ENCODE measurements at places on chromosomes 7 and 10.

GRCh38 chr10:118439824-118440223 lies 97.7 kb upstream of the FAM204A start:
- no peaks in the 10 kb centered on the region for H3K4me1 ChIP-seq
- no peak overlapping the region for H3K27ac ChIP-seq
- H3K36me3 ChIP-seq = no peaks in the 10 kb centered on the region

DNA sequence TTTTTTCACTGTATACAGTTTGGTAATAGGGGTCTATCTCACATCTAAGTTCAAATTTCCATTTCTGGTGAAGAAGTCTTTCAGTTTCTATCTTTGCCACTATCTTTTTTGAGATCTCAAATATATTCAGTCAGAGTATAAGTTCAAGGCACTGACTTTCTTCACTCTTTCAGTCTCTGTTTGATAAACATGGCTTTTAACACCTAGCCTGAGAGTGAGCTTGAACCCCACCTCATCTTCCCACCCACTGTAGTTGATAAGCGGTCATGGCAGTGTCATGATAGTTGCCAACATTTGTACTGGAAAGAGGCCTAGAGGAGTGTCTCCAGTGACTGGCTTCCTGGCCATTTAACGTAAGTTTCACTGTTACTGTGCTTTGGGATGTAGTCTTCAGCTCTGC lies 41.2 kb upstream of the AGR3 start:
- H3K27me3 ChIP-seq = no peaks in the 10 kb centered on the region
- DNase-seq = no peak
- H3K27ac ChIP-seq = no peak overlapping the region
- no peaks in the 10 kb centered on the region for H3K36me3 ChIP-seq
- H3K4me1 ChIP-seq = peaks cover 3% of the 10 kb centered on the region

- H3K4me1 ChIP-seq = no peaks in the 10 kb centered on the region
- no peaks in the 10 kb centered on the region for H3K36me3 ChIP-seq
- H3K27me3 ChIP-seq = peaks cover 2% of the 10 kb centered on the region
- no peak overlapping the region for H3K27ac ChIP-seq
These were observed 37.4 kb upstream of the EEPD1 start for GRCh38 chr7:36115448-36116321.

DNA sequence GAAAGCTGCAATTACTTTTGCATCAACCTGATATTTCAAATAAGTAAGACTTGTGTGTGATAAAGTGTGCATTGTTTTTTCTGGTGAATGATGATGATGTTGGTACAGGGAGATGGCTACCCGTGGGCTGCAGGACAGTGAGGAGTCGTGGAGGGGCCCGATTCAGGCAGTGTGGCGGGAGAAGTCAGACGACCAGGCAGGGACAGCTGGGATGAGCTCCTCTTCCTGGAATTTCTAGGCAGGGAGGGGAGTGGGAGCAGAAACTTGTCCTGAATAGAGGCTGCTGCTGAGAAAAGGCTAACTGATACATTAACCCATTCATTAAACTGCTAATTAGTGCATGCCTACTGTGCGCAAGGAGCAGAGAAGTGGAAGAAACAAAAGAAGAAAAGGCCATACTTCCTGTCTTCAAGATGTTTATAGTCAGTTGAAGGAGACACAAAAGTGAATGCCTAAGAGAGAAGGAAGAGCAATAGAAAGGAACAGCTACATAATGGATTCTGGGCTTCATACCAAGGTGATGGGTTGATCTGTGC lies 9.3 kb upstream of the GATAD1 start:
- no peak for DNase-seq
- H3K36me3 ChIP-seq = peaks cover 3% of the 10 kb centered on the region
- no peak overlapping the region for H3K27ac ChIP-seq
- no peak overlapping the region for H3K4me3 ChIP-seq
- H3K4me1 ChIP-seq = no peaks in the 10 kb centered on the region

DNA sequence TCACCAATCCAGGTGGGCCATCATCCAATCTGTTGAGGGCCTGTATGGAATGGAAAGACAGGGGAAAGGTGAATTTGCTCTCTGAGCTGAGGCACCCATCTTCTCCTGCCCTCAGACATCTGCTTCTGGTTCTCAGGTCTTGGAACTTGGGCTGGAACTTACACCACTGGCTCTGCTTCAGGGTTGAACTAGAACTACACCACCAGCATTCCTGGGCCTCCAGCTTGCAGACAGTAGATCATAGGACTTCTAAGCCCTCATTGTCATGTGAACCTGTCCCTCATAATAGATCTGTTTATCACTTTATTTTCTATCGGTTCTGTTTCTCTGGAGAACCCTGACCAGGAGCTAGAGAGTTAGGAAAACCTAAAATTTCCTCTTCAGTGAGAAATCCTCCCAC lies 233.5 kb downstream of the CREB5 start:
- no peak for DNase-seq
- H3K4me3 ChIP-seq = no peak overlapping the region
- H3K36me3 ChIP-seq = no peaks in the 10 kb centered on the region
- H3K4me1 ChIP-seq = no peaks in the 10 kb centered on the region
- peaks cover 19% of the 10 kb centered on the region for H3K27me3 ChIP-seq

GRCh38 chr10:126110489-126111180 lies 214.3 kb downstream of the FANK1 start:
- peaks cover 5% of the 10 kb centered on the region for H3K4me1 ChIP-seq
- no peak overlapping the region for H3K4me3 ChIP-seq
- peaks cover 8% of the 10 kb centered on the region for H3K36me3 ChIP-seq
- H3K27me3 ChIP-seq = peaks cover 20% of the 10 kb centered on the region
- no peak for DNase-seq

GRCh38 chr10:114623661-114624294 lies 34.3 kb downstream of the ABLIM1 start:
- no peak overlapping the region for H3K4me3 ChIP-seq
- H3K27me3 ChIP-seq = no peaks in the 10 kb centered on the region
- no peak overlapping the region for H3K27ac ChIP-seq
- H3K4me1 ChIP-seq = peaks cover 3% of the 10 kb centered on the region
- no peak for DNase-seq
- H3K36me3 ChIP-seq = no peaks in the 10 kb centered on the region

DNA sequence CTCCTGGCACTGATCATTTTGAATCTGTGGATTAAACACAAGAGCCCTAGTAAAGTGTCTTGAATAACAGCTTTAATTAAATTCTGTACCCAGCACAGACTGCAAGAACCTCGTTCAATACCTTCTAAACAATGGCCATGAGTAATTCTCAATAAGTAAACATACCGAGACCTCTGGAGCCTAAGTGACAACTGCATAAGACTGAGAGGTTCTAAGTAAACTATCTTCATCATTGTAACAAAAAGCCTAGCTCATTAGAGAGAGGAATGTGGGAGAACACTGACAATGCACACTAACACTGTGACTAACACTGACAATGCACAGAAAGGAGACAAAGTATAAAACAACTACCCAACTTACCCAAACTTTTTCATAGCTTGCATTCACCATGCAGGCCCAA lies 117.4 kb downstream of the ELAPOR2 start:
- no peaks in the 10 kb centered on the region for H3K4me1 ChIP-seq
- DNase-seq = no peak
- H3K4me3 ChIP-seq = no peak overlapping the region
- no peaks in the 10 kb centered on the region for H3K36me3 ChIP-seq
- peaks cover 3% of the 10 kb centered on the region for H3K27me3 ChIP-seq

DNA sequence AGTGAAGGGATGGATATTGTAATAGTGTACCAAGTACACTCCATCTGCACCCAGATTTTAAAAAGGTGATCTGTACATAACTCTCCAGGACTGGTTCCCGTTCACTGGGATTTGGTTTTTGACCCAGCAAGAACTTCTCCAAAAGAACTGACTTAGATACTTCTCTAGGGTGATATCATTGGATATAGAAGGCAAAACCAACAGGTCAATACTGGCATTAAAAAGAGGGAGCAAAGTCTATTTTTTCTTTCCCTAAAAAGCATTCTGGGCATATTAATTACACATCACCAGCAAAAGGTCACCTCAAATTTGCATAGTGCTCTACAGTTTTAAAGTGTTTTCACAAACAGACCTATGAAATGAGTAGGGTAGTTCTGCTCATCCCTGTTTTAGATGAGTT lies 3.5 kb downstream of the MYPN start:
- H3K4me3 ChIP-seq = no peak overlapping the region
- no peak for DNase-seq
- H3K27ac ChIP-seq = no peak overlapping the region
- H3K27me3 ChIP-seq = peaks cover 4% of the 10 kb centered on the region

DNA sequence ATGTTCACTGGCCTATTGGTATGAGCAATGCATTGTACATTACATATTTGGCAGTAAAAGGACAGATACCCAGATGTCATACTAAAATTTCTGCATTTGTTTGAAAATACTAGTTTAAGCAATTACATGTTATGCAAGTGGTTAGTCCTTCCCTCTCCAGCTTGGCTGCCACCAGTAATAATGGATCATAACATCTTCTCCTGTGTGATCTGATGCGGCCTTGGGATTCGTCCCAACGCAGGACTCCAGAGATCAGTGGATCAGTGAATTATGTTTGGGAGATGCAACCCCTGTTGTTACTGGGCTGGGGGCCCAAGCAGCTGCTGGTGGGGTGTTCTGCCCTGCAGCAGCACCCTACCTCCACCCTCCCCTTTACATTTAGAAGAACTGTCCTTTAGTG lies 11.2 kb upstream of the PDK4 start:
- H3K4me1 ChIP-seq = peaks cover 63% of the 10 kb centered on the region
- peaks cover 4% of the 10 kb centered on the region for H3K36me3 ChIP-seq
- H3K4me3 ChIP-seq = peak overlapping the region; percentile 56
- H3K27me3 ChIP-seq = peaks cover 7% of the 10 kb centered on the region

- no peak for DNase-seq
- H3K4me3 ChIP-seq = no peak overlapping the region
- no peaks in the 10 kb centered on the region for H3K4me1 ChIP-seq
- no peaks in the 10 kb centered on the region for H3K36me3 ChIP-seq
These were observed 49.9 kb upstream of the COL1A2 start for GRCh38 chr7:94344826-94345225.

GRCh38 chr10:119103241-119103902 lies 541 bp upstream of the DENND10 start:
- peaks cover 24% of the 10 kb centered on the region for H3K4me1 ChIP-seq
- H3K27me3 ChIP-seq = peaks cover 1% of the 10 kb centered on the region
- no peaks in the 10 kb centered on the region for H3K36me3 ChIP-seq
- peak overlapping the region; percentile 91 for H3K27ac ChIP-seq
- H3K4me3 ChIP-seq = peak overlapping the region; percentile 86

- H3K27me3 ChIP-seq = peaks cover 2% of the 10 kb centered on the region
- no peak for DNase-seq
- no peak overlapping the region for H3K27ac ChIP-seq
These were observed 192.3 kb upstream of the PITRM1 start for GRCh38 chr10:3364768-3365480.

- H3K27me3 ChIP-seq = peaks cover 18% of the 10 kb centered on the region
- H3K27ac ChIP-seq = no peak overlapping the region
- H3K36me3 ChIP-seq = peaks cover 4% of the 10 kb centered on the region
- peak overlapping the region; percentile 68 for H3K4me3 ChIP-seq
These were observed 992 bp upstream of the RBM20 start for GRCh38 chr10:110643035-110643652.

GRCh38 chr7:90655566-90655965 lies 59.4 kb downstream of the CDK14 start:
- H3K27ac ChIP-seq = no peak overlapping the region
- no peak overlapping the region for H3K4me3 ChIP-seq
- DNase-seq = no peak
- H3K36me3 ChIP-seq = no peaks in the 10 kb centered on the region

DNA sequence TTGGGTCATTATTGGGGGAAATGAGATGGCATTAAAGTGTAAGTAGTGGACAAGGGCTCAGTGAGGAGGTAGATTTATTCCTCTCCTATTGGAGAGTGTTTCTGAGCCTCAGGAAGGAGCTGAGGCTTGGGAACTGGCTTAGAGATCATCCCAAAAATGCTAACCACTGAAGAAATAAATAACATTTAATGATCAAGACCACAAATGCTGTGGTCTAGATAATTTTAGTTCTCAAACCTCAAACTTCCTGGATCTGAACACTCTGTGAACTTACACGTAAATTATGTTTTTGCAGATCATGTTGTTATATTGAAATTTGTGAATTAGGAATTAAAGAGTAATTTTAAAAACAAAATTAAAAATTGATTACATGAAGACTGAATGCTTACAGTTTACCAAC lies 27.3 kb downstream of the MDFIC start:
- peak overlapping the region; percentile 74 for H3K4me3 ChIP-seq
- H3K27me3 ChIP-seq = no peaks in the 10 kb centered on the region
- peak overlapping the region; percentile 87 for H3K27ac ChIP-seq
- peaks cover 29% of the 10 kb centered on the region for H3K4me1 ChIP-seq
- H3K36me3 ChIP-seq = peaks cover 9% of the 10 kb centered on the region
- no peak for DNase-seq
